Retinal pigment epithelial cell (primary cell): ENCODE measurements at places on chromosomes 5 and 9.

DNA sequence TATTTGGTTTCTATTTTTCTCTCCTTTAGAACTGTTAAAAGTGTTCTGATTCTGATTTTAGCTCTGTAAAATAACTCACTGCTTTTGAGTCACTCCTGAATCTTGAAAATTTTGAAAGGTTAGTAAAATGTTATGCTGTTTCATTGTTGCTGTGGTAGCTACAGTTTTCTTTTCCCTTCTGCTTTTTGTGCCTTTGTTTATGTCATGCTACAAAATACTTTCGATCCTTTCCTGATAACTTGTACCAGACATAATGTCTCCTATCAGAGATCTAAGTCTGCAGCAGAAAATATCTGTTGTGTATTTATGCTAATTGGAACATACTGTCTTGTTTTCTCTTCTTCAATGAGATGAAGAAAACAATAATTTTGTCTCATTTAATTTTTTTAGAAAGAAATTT is 26.9 kb upstream of the CEP120 start:
- no peak for DNase-seq

GRCh38 chr5:149134778-149135500 is 6.4 kb upstream of the ABLIM3 start:
- no peak for DNase-seq

GRCh38 chr5:113450462-113450861 is 15.7 kb upstream of the TSSK1B start:
- no peak for DNase-seq

- no peak for DNase-seq
These were observed 97.7 kb downstream of the SLC1A3 start for GRCh38 chr5:36704131-36704530.
